ENCODE measurements at places on chromosomes 2 and 18. TPM values are rescaled to one million over a fixed set of nuclear protein-coding genes. Genes with fewer than 3 reads are reported as not detected.

DNA sequence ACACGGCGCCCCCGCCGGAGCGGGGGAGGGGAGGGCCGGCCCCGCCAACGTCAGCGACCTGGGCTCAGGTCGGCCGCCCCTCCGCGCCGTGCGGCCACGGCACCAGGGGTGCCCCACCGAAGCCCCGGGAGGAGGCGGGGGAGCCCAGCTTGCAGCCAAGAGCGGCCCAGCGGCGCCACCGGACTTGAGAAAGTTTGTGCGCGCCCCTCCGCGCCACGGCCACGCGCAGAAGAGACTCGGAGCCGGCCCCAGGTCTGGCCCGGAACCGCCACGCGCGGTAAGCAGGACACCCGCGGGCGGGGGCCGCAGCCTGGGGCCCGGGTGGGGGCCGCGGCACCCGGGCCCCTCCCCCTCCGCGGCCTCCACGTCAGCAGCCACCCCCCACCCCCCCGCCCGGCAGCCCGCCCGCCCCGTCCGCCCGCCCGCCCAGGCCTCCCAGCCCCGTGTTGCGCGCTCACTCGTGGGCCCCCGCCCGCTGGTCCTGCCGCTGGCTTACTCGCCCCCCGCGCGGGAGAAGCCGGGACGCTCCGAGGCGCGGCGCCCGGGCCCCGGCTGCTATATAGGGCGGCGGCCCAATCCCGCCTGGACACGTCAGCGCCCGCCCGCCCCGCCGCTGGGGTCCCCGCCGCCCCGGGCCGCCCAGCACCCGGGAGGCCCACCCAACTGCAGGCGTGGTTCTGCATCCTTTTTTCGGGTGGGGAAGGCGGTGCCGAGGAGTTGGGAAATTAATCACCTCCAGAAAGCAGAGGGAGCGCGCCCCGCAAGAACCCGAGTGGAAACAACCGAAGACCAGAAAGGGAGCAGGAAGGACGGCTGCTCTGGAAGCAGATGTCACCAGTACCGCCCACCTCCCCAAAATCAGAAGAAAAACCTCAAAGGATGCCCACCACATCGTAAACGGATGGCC, 42.9 kb downstream of the HDLBP start:
- peak; percentile 71 for DNase-seq

Gene LHCGR
- not detected for total RNA-seq

- no peak for DNase-seq
Measured at GRCh38 chr18:2979871-2980790, 32.8 kb downstream of the LPIN2 start.

GRCh38 chr2:49123600-49123999, 30.7 kb downstream of the FSHR start:
- no peak for DNase-seq

DNA sequence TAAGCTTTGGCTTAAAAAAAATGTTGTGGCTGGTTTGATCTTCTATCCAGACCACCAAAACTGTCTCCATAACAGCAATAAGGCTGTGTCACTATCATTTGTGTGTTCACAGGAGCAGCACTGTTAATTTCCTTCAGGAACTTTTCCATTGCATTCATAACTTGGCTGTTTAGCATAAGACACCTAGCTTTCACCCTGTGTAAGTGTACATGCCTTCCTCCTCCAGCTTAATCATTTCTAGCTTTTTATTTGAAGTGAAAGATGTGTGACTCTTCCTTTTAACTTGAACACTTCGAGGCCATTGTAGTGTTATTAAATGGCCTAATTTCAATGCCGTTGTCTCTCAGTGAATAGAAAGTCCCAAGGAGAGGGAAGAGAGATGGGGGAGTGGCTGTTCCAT, 352.9 kb upstream of the VWC2L start:
- no peak for DNase-seq

Gene SIX3
- total RNA-seq = 0.24 TPM

GRCh38 chr2:45860136-45861121, 209.0 kb downstream of the PRKCE start:
- peak; percentile 43 for DNase-seq

Gene UNC80
- total RNA-seq = not detected

Gene SH3RF3
- 3.0 TPM for total RNA-seq

GRCh38 chr2:159953136-159953823, 109.1 kb downstream of the PLA2R1 start:
- DNase-seq = no peak

- peak; percentile 26 for DNase-seq
Measured at GRCh38 chr2:164479460-164479859, 141.8 kb downstream of the GRB14 start.

DNA sequence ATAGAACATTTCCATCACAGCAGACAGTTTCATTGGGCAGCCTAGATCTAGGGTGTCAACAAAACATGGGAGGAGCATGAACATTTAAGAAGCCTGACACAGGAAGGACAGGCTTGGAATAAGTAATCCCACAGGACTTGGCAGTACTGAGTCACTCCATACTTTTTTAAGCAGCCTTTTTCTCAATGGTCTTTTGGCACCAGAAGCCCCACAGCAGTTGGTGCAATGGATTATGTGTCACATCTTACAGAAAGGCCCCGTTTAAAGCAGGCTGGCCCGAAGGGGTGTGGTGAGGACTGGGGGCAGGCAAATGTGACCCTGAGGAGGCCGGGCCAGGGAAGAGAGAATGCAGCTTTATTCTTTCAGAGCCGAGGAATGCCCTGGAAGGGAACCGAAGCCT, 26.6 kb downstream of the SPTBN1 start:
- peak; percentile 83 for DNase-seq

Gene CYP26B1
- total RNA-seq = 1.9 TPM

- no peak for DNase-seq
Measured at GRCh38 chr2:225637259-225637658, 237.7 kb downstream of the NYAP2 start.

DNA sequence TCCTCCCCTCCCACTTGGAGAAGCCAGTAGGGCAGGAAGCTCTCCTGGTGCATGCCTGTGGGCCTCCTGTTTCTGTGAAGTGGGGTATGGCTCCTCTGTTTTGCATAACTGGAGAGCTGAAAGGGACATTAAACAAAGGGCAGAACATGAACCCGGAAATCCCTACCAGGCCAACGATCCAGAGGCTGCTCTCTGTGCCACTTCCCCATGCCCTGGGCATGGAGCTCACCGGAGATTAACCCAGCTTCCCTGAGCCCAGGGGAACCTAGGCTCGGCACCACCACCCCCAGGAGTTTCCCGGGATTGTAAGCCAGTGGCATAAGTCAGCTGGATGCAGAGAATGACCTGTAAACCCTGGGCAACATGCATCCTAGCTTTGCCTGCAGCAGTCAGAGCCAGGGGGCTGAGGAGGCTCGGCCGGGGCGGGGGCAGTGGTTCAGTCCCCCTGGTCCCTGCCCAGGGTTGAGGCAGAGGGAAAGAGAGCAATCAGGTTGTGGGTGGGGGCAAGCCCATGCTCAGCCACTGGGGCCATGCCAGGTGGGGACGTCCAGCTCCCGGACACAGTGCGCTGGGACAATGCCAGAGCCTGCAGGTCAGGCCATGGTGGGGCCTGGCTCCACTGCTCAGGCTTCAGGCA, 49.5 kb downstream of the TIMM21 start:
- DNase-seq = no peak

GRCh38 chr2:12883906-12884305, 167.2 kb downstream of the TRIB2 start:
- peak; percentile 48 for DNase-seq

Gene EVX2
- total RNA-seq = not detected

DNA sequence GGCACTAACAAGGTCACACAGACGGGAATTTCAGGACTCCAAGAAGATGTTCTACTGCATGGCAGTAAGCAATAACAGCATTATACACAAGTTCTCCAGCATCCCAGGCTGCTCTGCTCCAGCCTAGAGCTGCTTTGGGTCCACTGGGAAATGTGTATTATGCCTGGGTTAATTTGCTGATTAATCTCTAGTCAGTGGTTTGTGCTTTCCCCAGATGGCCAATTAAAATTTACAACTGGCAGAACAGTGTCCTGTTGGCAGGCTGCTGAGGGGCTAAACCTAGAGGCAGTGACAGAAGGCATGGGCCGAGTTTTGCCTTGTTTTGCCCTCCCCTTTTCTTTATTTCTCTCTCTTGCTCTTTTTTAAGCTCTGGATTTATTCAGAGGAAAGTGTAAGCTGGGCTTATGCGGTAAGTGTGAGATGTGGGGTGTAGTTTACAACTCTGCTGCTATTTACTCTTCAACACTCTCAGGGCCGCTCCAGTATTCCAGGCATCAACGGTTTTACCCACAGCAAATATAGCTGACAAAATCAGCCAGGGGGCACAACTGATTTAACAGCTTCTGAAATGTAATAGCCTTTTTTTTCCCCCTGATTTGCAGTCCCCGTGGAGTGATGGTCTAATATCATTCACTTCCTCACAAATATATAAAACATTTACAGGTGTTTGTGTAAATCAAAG, 348.0 kb downstream of the GPD2 start:
- no peak for DNase-seq

DNA sequence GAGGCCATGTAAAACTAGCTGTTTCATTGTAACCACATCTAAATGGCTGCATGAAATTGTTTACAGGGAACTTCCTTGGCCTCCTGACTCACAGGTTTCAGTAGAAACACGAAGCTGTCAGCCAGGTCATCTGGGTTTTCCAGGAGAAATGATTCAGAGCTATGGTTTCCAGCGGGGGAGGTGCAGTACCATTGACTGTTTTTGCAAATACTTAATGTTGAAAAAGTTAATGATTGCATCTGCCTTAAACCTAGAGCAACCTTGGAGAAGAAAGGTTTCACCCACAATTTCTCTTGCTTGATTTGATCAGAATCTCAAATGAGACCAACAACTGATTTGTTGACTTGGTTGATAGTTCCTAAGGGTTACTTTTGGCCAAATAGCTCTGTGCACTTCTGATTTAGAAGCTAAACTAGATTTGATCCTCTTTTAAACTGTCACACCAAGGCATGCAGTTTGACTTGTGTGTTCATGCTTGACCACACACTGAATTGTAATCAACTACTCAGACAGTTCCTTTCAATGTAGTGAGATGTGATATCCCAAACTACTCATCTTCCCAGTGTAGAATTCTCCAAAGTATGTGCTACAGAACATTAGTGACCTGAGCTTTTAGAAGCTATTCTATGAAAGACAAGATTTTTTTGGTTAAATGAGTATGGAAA, 193.5 kb upstream of the CHST9 start:
- peak; percentile 83 for DNase-seq

DNA sequence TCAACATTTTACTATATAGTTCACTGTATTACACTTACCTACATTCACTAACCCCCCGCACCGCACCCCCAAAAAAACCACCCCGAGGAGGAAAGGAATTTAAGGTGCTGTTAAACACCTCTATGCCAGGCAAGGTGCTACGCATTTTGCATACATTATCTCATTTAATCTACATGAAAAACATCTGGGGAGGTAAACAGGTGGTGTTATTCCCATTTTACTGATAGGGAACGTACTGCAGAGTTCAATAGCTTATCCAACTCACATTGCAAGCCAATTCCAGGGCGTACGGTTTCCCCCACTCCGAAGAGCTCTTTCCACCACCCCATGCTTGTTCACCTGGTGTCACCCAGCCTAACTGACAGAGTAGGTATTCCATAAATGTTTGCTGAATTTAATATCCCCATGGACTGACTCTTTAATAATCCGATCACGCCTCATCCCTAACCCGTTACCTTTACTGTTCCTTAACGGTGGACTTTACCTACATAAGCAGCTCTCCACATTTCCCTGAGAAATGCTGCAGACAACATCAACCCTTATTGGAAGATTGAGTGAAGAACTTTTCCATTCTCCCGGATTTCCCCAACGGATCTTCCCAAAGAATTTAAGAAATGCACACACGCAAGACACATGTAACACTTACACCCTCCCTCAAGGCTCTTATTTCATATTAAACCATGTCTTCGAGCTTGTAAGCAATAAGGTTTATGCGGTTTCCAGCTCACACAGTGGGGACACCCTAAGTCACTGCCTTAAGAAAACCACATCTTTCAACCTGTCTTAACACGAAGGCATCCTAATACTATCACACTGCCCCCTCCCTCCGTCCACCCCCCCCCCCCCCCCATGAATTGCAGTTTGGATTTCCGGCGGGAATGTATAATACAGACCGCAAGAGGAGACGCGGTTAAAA, 1.2 kb downstream of the RAPH1 start:
- peak; percentile 24 for DNase-seq

Gene CNDP1
- not detected for total RNA-seq

- DNase-seq = no peak
Measured at GRCh38 chr18:75341267-75341666, 86.2 kb downstream of the SMIM21 start.

Data from Daoy (cell line).